ENCODE measurements at places on chromosomes 3 and 15.

DNA sequence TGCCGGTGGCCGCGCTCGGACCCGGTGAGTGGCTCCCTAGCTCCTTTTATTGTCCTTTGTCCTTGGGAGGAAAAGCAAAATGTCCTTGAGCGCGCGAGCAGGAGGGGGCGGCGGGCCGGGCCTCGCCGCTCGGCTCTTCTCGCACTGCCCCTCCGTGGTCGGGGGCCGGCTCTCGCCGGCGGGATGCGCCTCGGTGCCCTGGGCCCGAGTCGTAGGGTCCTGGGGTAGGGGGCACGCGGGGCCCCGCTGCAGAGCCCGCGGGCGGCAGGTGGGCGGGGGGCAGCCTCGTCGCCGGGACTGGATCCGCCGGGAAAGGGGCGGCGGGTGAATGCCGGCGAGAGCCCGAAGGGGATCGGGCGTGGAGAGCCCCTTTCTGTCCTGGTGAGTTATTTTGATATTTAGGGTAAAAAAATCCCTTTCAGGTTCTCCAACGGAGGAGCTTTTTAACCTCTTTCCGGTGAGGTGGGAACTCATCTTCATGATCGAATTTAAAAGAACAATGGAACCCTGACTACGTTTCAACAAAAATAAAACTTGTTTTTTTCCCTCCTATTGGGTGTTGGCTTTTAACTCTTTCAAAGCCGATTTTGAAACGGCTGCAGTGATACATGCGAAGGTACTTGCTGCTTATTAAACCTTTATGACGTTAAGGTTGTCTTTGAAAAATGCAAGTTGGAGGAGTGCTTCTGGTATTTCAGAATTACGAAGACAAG is 16.8 kb upstream of the CHD2 start:
- no peak for DNase-seq

DNA sequence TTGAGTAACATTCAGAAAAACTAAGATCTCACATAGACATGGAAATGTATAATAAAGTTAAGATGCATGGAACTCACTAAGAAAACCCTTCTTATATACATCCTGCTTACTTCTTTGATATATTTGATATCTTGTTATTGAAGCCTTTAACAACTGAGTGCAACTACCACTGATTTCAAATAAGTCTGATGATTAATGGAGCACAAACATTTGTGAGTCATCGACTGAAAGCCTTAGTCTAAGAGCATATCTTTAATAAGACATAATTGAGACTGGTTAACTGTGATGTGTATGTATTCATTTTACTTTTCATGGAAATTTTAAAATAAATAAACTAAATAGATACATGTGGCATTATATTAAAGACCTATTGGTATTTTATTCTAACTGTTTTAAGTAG is 740.5 kb downstream of the EPHA3 start:
- no peak for DNase-seq

DNA sequence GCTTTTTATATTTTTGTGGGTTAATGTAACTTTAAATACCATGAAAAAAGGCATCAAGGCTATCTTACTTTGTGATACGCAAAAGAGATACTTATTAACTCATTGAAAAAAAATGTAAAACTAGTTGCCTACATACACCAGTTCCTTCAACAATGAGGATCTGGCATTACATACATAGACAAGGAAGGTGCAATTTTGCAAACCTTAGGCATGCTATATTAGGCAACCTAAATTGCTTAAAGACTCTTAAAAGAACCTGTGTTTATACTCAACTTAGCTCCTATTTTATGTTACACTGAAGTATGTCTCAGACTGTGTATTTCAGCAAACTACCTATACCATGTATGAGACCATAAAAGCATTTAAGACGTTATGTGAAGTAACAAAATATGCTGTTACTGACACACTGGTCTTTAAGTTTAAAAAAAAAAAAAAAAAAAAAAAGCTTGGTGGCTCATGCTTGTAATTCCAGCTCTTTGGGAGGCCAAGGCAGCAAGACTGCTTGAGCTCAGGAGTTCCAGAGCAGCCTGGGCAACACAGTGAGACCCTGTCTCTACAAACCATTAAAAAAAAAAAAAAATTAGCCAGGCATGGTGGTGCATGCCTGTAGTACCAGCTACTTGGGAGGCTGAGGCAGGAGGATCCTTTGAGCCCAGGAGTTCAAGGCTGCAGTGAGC is 9.1 kb downstream of the TASOR start:
- DNase-seq = no peak

DNA sequence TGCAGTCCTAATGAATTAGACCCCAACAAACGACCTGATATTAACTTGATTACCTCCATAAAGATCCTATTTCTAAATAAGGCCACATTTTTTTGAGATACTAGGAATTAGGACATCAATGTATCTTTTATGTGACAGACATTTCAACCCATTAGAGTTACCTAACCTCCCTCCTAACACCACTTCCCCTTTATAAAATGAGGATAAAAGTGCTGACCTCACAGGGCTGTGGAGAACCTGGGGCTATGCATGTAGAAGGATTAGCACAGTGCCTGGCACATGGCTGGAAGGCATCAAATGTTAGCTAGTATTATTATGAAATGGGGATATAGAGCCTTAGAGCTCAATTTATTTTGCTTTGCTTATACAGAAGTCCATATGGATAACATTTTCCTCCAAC is 53.5 kb upstream of the LRRN1 start:
- no peak for DNase-seq

DNA sequence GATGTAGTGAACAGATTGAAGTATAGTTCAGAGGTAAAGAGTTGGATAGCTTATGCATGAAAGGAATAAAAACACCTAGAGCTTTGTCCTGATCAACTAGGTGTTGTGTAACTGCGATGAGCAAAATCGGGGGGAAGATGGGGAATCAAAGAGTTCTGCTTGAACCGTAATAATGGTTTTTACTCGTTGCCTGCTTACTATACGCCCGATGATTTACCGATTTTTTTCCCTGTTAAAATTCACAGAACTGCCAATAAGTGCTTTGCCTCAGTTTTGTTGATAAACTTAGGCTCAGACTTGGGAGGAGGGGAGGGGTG is 783 bp upstream of the DNAJB11 start:
- DNase-seq = no peak

GRCh38 chr3:197730200-197730599 is 6.5 kb downstream of the RUBCN start:
- DNase-seq = no peak

GRCh38 chr15:33150971-33151370 is 43.5 kb downstream of the FMN1 start:
- DNase-seq = no peak

DNA sequence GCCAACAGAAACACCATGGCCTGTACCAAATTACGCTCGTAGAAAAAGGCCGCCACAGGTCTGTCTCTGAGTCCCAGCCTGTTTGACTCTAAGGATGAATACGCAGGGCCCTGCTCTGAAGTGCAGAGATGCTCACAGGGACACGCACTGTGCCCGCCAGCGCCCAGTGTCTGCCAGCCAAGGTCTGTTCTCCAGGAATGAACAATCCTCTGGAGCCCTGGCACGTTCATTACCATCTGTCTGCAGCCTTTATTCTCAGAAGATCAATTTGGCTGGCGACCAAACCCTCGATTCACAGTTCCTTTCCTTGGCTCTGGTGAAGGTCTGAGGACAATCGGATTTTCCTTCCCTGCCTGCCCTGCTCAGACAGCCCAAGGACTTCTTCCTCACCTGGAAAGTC is 66.3 kb downstream of the NIPA2 start:
- no peak for DNase-seq

DNA sequence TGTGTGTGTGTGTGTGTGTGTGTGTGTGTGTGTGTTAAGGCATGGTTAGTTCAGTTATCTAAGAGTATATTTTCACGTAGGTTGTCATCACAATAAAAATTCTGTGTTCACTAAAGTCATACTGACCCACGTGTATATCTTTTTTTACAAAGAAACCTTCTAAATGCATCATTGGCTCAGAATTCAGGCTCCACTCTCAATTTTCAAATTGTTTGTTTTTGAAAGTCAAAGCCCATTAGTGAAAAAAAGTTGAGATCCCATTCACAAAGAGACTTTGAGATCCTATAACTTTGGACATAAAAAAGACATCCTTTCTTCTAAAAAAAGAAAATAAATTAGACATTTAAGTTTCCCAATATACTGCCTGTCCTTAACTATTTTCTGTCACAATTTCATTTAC is 59.3 kb downstream of the GBE1 start:
- no peak for DNase-seq

DNA sequence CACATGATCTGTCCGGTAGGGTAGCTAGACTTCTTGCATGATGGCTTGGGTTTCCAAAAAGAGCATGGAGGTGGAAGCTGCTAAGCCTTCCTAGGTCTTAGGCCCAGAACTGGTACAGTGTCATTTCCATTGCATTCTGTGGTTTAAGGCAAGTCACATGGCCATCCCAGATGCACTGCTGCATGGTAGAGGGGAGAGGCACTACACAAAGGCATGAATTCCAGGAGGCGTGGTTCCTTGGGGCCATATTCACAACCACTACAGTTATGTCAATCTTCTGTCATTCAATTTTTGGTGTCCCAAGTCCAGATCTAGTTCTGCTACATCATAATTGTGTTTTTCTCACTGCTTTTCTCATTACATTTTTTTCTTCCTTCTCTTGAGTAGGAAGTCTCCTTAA is 122.2 kb upstream of the CHRM5 start:
- DNase-seq = no peak

DNA sequence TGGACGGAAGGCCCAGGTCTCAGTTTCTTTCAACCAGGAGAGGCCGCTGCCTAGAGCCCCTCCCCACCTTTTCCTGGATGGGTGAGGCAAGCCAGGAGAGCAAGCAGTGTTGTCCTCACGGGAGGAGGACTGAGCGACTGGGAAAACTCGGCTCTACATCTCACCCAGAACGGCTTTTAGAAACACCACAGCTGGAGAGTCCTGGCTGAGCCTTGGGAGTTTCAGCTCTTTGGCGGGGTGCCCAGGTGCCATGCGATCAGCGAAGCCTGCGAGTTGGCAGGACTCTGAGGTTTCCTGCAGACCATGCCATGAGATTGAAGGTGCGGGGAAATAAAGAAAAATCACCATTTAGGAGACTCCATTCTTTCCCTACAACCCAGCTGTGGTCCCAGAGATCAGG is 26.0 kb downstream of the PPCDC start:
- no peak for DNase-seq

- no peak for DNase-seq
Observed at GRCh38 chr3:10353661-10354360, 32.9 kb upstream of the SEC13 start.

DNA sequence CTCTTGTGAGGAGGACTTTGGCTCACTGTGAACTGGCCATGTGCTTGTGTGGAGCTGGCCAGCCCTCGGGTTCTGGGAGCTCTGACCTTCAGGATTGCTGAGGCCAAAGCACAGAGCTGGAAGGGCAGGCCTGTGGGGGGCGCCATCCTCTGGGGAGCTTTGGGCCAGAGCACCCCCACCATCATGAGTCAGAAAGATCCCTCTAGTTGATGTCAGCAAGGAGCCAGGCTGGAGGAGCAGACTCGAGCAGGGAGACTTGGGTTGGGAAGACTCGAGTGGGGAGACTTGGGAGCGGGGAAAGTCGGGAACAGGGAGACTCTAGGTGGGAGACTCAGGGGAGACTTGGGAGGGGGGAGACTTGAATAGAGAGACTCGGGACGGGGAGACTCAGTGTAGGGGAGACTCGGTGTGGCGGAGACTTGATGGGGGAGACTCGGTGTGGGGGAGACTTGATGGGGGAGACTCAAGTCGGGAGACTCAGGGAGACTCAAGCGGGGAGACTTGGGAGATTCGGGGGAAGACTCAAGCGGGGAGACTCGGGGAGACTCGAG is 37.7 kb upstream of the PLXNA1 start:
- DNase-seq = no peak

- no peak for DNase-seq
Observed at GRCh38 chr3:9035473-9035872, 72.2 kb upstream of the RAD18 start.

DNA sequence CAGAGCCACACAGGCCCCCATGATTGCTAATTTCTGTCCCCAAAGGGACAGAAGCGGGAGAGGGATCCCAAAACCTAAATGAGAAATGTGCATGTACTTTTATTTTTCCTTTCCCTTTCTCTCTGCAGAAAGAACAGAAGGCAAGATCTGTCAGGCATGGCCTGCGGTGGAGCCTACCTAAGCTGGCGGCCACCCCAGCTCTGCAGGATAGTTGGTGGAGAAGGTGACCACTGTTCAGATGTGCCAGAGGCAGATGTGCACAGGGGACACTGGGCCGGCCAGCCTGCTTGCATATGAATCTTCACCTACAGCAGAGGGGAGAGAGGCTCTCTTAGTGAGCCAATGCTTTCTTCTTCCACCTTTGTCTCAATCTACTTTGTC is 2.1 kb upstream of the AMOTL2 start:
- DNase-seq = no peak

- DNase-seq = no peak
Observed at GRCh38 chr3:183129243-183129642, 29.9 kb upstream of the MCCC1 start.

GRCh38 chr3:139552632-139553365 is 13.3 kb upstream of the RBP1 start:
- DNase-seq = no peak

DNA sequence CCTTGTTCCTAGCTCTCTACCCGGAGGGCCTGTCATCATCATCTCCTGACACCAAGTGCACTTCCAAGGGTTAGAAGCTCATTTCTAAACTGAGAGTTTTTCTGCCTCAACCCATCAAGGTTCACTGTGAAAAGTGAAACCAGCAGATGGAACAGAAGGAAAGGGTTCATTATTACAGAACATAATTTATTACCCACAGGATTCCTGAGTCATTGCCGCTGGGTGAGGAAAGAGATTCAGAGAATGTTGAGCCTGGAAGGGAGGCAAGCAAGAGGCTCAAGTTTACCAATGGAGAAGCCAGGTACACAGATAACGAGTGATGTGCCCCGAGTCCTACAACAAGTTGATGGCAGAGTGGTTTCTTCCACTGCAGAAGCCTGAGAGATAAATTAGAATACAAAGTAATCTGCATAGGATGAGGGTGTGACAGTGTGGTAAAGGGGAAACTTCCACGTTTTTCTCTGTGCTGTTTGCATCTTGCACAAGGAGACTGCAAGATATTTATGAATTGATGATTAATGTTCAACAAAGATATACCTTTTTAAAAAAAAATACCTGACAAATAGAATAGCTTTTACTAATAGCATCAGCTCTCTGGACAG is 80.5 kb upstream of the SETMAR start:
- DNase-seq = no peak

GRCh38 chr15:50218691-50219090 is 36.7 kb downstream of the SLC27A2 start:
- DNase-seq = no peak

DNA sequence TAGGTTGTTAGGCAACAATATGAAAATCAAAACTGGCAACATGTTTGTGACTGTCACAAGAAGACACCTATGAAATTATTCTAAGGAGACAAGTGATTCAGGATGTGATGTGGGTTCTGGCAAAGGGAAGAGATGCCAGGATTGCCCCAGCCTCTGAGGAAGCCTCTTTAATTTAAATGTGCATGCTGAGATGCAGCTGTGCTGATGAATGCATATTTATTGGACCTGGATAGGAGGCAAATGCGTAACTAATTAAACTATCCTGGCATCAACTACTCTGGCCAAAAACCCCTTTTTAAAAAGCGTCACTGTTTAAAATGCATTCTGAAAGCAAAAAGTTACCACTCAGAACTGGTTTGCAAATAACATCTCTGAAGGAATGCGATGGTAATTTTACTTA is 176.5 kb upstream of the DPH6 start:
- no peak for DNase-seq

- no peak for DNase-seq
Observed at GRCh38 chr3:163786416-163786815, 1291.9 kb downstream of the SI start.

Measured in stimulated activated CD8-positive, alpha-beta memory T cell treated with anti-CD3 and anti-CD28 coated beads, Interleukin-12 subunit alpha, Interleukin-12 subunit beta, amount 100 ng/mL, for 1 hour (primary cell).